Activated CD4-positive, alpha-beta T cell treated with anti-CD3 and anti-CD28 coated beads, Interleukin-2, Interleukin-6, amounts not matched to agents 100 ng/mL and 50 ng/mL, durations not matched to agents 16 hours and 8 hours (primary cell): ENCODE measurements at places on chromosomes 12 and 14.

- peak; percentile 73 for DNase-seq
Observed at GRCh38 chr12:104699489-104700190, 242.9 kb downstream of the CHST11 start.

- DNase-seq, result no peak
Observed at GRCh38 chr12:118271183-118271582, 101.5 kb downstream of the TAOK3 start.

- DNase-seq, result no peak
Observed at GRCh38 chr14:105100910-105101309, 35.7 kb upstream of the GPR132 start.

DNA sequence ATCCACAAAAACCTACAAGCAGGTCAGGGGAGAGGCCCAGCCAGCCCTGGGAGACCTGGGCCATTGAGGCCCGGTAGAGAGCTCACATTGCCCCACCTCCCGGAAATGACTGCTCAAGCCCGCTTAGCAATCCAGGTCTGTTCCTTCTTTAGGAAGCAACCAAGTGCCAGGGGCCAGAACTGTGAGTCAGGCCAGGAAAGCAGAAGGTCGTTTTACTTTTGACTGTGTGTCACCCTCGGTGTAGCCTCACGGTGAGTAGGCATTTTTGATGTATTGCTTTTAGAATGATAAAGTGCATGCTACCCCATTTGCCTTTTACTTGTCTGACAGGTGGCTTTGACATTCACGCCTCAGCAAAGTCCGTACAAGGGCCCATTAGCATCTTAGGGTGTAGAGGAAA lies 25.4 kb upstream of the PWP1 start:
- DNase-seq, result no peak

- DNase-seq, result no peak
Observed at GRCh38 chr14:23207146-23207540, 23.7 kb upstream of the SLC7A8 start.

GRCh38 chr14:50354527-50354926 lies 42.2 kb downstream of the CDKL1 start:
- no peak for DNase-seq

DNA sequence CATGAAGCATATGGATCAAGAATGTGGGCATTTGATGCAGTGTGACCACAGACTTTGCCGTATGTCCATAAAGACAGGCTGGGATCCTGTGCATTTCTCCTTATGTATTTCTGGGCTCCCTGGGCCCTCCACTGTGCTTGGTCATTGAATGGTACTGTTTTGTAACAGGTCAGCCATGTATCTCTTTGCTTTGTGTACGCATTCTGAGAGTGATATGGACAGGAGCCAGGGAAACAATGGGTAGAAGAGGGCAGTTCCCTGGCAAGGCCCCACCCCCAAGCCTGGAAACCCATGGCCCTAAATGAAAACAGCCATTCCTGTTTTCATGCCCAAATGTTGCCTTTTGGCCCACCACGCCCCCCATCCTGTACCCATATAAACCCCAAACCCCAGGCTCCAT lies 15.2 kb upstream of the FBXO34 start:
- DNase-seq, result no peak

- DNase-seq, result peak; percentile 79
Observed at GRCh38 chr14:65961004-65961403, 525.2 kb upstream of the CCDC196 start.

DNA sequence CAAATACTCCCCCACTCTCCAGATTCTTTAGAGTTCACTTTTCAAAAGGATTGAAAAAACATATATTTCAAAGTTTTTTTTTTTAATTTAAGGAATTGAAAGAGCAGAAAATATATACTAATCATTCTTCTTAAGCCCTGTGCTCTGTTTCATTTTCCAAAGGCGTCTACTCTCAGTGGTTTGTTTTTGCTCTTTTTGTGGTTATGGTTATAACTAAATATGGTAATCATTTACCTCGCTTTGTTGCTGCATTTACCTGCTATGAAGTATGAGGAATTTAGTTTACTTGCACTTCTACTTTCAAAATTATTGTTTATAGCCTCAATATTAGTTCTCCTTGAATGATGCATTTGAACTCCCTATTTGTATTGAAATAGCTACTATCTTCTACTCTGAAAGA lies 55.9 kb upstream of the LRRK2 start:
- peak; percentile 53 for DNase-seq

- DNase-seq, result no peak
Observed at GRCh38 chr12:99418379-99418778, 229.2 kb upstream of the GARIN6 start.

GRCh38 chr12:125773033-125773640 lies 707.9 kb downstream of the AACS start:
- DNase-seq, result peak; percentile 41

DNA sequence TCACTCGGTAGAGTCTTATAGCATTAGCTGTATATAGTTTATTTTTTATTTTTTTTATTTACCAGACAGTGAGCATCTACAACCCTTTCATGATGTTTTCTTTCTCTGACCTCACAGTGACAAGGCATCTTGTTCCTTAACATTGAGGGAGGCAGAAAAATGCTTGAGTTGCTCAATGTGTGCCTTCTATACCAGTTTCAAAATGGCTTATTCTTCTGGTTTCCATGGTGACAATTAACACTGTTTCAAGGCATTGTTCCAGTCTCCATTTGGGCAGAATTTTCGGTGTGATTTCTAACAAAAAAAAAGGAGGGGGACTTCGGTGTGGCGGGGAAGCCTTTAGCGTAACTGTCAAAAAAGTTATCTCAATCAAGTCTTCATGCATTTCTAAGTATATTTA lies 209.7 kb upstream of the NPAS3 start:
- DNase-seq, result no peak

GRCh38 chr14:62181591-62181990 lies 419.4 kb downstream of the SNAPC1 start:
- DNase-seq, result no peak

DNA sequence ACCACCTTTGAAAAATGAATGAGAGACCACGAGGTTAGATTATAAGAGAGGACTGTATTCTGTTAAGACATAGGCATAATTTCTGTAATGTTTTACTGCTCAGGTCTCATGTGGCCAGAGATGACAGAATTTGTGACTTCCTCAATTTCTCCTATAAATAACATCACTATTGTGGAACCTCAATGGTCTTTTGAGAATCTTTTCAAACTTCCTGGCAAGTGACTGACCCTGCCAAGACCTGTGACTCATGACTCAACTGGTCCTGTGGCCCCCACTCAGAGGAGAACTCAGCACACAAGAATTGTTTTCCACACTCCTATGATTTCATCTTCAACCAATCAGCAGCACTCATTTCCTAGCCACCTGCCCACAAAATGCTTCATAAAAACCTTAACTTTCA lies 508.2 kb upstream of the ATP2B1 start:
- no peak for DNase-seq

- no peak for DNase-seq
Observed at GRCh38 chr12:52637299-52637698, 14.7 kb downstream of the KRT2 start.

DNA sequence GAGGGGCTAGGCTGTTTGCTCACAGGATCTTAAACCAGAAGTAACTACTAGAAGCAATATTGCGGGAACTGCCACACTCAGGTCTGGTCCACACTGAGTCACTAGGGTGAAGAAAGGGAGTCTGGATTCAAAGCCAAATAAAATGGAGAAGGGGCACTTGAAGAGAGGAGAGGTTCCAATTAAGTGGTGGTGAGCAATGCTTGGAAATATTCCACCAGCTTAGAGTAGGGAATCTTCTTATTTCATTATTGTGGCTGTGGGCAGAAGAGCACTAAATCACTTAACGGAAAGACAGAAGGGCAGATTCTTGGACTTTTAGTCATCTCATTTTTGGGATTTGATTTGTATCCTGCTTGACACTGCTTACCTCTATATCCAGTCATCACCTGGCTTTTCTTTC lies 48.6 kb upstream of the PPP1R12A start:
- no peak for DNase-seq

GRCh38 chr12:42396473-42397259 lies 70.7 kb downstream of the PPHLN1 start:
- DNase-seq, result no peak

- no peak for DNase-seq
Observed at GRCh38 chr12:19826980-19827550, 387.8 kb downstream of the AEBP2 start.

GRCh38 chr12:22860926-22861325 lies 236.0 kb downstream of the ETNK1 start:
- no peak for DNase-seq
